Kidney (tissue), 22 donors: ENCODE measurements at places on chromosomes 7 and 10.

DNA sequence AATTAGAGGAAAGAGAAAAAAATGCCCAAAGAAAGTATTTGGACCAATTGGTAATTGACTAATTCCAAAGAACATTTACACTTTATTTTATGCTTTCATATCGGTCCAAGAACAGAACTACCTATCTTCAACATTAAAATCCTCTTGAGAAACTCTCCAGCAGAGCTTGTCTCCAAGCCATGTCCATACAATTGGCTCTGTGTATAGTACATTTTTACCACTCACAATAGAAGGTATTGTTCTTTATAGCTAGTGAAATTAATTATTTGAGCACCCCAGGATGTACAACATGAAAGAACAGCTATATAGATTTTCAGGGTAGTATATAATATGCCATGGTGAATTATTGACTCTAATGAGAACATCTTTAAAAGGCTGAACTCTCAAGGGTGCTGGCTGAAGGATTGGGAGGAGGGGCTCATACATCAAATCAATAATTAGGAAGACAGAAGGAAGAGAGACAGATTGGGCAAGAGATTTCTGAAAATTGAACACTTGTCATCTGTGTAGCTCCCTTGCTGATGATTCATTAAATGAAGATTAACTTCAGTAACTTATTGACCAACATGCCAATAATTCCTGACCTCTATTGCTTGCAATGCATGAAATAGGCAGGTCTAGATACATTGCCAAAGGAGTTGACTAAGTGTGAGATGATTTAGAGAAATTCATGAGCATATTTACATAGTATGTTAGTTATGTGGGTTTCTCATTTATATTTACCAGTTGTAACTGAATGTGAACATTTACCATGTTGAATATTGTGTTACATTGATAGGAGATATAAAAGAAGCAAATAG lies 249.7 kb downstream of the MTERF1 start:
- H3K4me3 ChIP-seq = no peak overlapping the region
- H3K4me1 ChIP-seq = no peaks in the 10 kb centered on the region

GRCh38 chr7:77461246-77461645 lies 45.1 kb upstream of the GSAP start:
- H3K4me1 ChIP-seq = no peaks in the 10 kb centered on the region
- H3K27ac ChIP-seq = no peak overlapping the region
- H3K36me3 ChIP-seq = no peaks in the 10 kb centered on the region

GRCh38 chr10:22693860-22694259 lies 20.5 kb downstream of the PIP4K2A start:
- H3K27ac ChIP-seq = no peak overlapping the region
- no peak overlapping the region for H3K4me3 ChIP-seq
- H3K36me3 ChIP-seq = no peaks in the 10 kb centered on the region
- DNase-seq = no peak
- no peaks in the 10 kb centered on the region for H3K4me1 ChIP-seq

DNA sequence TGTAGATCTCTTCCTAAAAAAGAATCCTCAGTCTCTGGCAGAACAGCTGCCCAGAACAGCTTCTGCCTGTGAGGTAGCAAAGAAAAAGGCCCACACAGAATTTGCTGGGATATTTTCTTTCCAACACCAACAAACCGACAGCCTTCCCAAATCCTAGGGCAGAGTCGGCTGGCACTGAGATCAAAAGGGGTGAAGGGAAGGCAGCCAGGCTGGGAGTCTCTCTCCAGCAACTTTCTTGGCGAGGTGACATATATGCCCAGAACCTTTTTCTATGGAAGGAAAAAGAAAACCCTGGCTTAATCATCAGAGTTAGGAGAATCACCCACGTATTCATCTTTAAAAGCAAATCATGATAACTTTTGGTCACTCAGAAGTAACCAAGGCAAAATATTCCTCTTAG lies 279.6 kb downstream of the DNAJB6 start:
- H3K4me3 ChIP-seq = no peak overlapping the region
- peaks cover 6% of the 10 kb centered on the region for H3K27me3 ChIP-seq
- H3K4me1 ChIP-seq = no peaks in the 10 kb centered on the region
- no peak for DNase-seq

GRCh38 chr7:148954766-148955165 lies 70.7 kb upstream of the EZH2 start:
- no peak overlapping the region for H3K27ac ChIP-seq
- no peaks in the 10 kb centered on the region for H3K4me1 ChIP-seq
- H3K27me3 ChIP-seq = no peaks in the 10 kb centered on the region
- H3K36me3 ChIP-seq = no peaks in the 10 kb centered on the region
- no peak overlapping the region for H3K4me3 ChIP-seq
- no peak for DNase-seq

DNA sequence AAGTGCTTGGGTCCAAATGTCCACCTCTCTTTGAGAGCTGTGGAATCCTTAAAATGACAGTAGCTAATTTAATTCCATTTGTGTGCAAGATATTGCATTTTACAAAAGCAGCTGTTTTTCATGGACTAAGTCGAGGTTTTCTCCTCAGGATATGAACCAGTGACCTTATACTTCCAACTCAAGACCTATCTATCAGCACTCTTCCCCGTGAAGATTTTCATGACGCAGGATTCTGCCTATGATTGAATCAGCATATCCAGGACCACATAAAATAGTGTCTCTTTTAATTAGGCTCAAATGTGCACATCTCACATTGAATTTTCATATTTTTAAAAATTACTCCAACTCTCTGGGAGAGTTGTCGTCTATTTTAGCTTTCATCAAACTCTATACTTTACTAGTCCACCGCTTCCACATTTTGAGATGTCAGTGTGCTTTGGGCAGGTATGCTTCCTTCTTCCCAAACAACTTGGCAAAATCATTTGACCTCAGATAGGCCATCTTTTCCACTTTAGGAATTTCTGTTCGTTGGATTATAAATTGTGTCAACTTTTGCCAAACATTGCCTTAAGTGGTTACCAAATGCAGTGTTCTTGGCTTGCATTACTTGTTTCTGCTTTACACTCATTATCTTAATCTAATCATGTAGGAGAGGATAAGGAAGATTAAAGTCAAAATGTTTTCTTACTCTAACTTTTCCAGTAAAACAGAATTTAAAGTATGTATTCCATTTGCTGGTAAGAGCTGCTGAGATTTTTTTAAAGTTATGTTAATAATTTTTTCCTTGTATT lies 39.4 kb downstream of the SEMA3A start:
- H3K36me3 ChIP-seq = no peaks in the 10 kb centered on the region
- no peak for DNase-seq
- H3K27ac ChIP-seq = no peak overlapping the region
- no peaks in the 10 kb centered on the region for H3K4me1 ChIP-seq
- no peaks in the 10 kb centered on the region for H3K27me3 ChIP-seq
- no peak overlapping the region for H3K4me3 ChIP-seq

DNA sequence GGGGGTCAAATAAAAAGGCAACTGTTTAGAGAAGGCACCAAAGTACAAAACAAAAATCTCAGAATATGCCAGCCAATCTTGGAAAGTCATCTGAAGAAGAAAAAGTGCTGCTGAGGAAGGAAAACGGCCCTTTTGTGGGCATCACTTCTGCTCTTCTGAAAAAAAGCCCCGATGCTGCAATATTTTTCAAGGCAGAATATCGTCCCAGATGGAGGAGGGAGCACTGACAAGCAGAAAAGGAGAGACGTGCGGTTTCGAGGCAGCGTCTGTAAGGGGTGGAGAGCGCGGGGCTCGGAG lies 959 bp upstream of the ATRNL1 start:
- H3K27me3 ChIP-seq = no peaks in the 10 kb centered on the region
- DNase-seq = no peak
- H3K4me3 ChIP-seq = peak overlapping the region; percentile 51
- no peaks in the 10 kb centered on the region for H3K36me3 ChIP-seq
- H3K27ac ChIP-seq = no peak overlapping the region

DNA sequence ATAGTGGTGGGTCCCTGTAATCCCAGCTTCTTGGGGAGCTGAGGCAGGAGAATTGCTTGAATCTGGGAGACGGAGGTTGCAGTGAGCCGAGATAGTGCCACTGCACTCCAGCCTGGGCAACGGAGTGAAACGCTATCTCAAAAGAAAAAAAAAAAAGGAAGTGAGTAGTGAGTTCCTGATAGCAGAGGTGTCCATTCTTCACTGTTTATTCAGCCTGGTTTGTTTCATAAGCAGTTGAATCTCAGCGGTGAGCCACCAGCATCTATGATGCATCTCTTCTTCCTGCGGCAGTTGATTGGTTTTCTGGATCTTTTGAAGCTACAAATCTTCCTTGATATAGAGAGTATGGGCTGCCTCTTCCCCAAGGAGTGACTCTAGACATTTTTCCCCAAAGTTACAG lies 316.1 kb upstream of the MTPN start:
- DNase-seq = no peak
- H3K36me3 ChIP-seq = no peaks in the 10 kb centered on the region
- H3K4me3 ChIP-seq = no peak overlapping the region

DNA sequence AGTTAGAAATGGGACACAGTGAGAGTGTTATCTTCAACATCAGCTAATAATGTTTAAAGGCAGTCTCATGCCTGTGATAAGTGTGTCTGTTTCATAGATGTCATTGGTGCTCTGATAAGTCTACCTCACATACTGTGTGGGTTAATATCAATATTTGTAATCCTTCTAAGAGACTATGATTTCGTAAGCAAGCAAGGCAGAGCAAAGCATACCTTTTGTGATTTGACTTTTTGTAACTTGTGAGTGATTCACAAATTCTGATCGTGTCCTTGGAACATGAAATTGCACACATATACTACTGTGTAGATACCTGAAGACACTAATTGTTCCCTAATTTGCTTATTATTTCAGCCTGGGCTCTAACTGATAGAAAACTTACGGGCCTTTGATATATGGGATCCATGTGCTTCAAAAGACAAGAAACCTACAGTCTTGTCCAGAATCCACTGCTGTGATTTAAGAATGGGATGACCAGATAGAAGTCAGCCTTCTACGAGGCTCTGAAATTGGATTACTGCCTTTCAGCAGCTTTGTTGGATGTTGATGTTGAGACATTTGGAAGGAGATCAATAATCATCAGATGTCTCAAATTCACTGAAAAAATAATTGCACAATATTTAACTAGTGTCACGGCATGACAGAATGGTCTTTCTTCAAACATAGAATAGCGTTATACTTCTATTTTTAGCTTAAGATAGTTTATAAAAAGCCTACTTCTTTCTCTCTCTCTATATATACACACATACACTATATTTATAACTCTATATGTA lies 63.2 kb upstream of the KLF6 start:
- no peaks in the 10 kb centered on the region for H3K27me3 ChIP-seq
- no peak overlapping the region for H3K4me3 ChIP-seq
- H3K27ac ChIP-seq = no peak overlapping the region
- peaks cover 3% of the 10 kb centered on the region for H3K4me1 ChIP-seq
- DNase-seq = no peak

DNA sequence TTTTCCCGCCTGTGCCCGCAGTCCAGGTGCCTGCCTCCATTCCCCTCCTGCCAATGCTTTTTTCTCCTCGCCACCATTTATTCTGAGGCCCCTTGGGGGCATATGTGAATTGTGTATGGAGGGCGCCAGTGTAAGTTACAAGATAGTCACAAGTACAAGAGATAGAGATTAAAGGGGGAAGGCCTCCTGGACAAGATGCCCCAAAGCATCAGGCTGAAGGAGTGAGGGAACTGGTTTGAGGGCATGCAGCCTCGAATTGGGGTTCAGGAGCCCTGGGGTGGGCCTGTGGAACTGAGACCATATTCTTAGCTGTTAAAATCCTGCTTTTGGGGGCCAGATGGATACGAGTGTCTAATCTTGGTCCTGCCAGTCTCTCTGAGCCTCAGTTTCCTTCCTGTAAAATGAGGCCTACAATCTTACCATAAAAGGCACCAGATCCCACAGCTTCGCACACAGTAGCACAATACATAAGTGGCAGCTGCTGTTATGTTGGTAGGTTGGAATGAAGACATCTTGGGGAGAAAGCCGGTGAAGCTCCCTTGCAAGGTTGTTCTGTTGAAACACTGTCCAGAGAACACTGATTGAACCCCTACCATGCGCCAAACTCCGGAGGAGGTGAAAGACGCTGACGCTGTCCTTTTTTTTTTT lies 545 bp upstream of the COMTD1 start:
- no peak overlapping the region for H3K4me3 ChIP-seq
- H3K36me3 ChIP-seq = peaks cover 3% of the 10 kb centered on the region
- no peak for DNase-seq
- no peaks in the 10 kb centered on the region for H3K4me1 ChIP-seq
- H3K27me3 ChIP-seq = no peaks in the 10 kb centered on the region
- H3K27ac ChIP-seq = no peak overlapping the region

GRCh38 chr10:14244147-14244546 lies 86.6 kb downstream of the FRMD4A start:
- H3K36me3 ChIP-seq = no peaks in the 10 kb centered on the region
- H3K4me3 ChIP-seq = no peak overlapping the region
- no peak for DNase-seq
- H3K27ac ChIP-seq = no peak overlapping the region
- no peaks in the 10 kb centered on the region for H3K4me1 ChIP-seq
- H3K27me3 ChIP-seq = no peaks in the 10 kb centered on the region

DNA sequence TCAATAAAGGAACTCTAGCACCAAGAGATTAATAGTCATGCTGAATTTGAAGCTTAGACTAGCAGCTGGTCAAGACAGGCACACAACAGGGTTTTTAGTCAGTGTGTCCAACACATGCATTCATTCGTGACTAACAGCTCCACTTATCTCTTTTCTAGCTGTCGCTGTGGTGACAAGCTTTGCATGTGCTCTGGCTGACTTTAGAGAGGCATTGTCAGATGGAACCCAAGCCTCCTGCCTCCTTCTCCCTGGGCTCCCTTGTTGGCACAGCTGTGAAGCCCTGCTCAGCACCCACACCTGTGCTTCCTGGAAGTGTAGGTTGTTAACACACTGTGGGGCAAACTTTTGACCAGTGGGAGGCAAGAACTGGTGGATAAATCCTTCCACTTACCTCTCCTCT lies 9.8 kb upstream of the AGK start:
- H3K4me3 ChIP-seq = no peak overlapping the region
- H3K27me3 ChIP-seq = no peaks in the 10 kb centered on the region
- DNase-seq = no peak
- no peaks in the 10 kb centered on the region for H3K4me1 ChIP-seq
- H3K36me3 ChIP-seq = no peaks in the 10 kb centered on the region

- H3K4me3 ChIP-seq = no peak overlapping the region
- H3K36me3 ChIP-seq = no peaks in the 10 kb centered on the region
- DNase-seq = no peak
- no peaks in the 10 kb centered on the region for H3K27me3 ChIP-seq
- H3K27ac ChIP-seq = no peak overlapping the region
- H3K4me1 ChIP-seq = no peaks in the 10 kb centered on the region
Observed at GRCh38 chr7:36497775-36498174, 108.1 kb downstream of the ANLN start.
